ENCODE measurements at places on chromosomes 7 and 10.

- DNase-seq = no peak
Observed at GRCh38 chr7:141251957-141252356, 178.1 kb downstream of the TMEM178B start.

- no peak for DNase-seq
Observed at GRCh38 chr10:30893208-30893607, 138.5 kb downstream of the ZNF438 start.

- no peak for DNase-seq
Observed at GRCh38 chr7:3217166-3217565, 83.9 kb upstream of the SDK1 start.

- DNase-seq = no peak
Observed at GRCh38 chr10:70669732-70670317, 2.5 kb upstream of the ADAMTS14 start.

DNA sequence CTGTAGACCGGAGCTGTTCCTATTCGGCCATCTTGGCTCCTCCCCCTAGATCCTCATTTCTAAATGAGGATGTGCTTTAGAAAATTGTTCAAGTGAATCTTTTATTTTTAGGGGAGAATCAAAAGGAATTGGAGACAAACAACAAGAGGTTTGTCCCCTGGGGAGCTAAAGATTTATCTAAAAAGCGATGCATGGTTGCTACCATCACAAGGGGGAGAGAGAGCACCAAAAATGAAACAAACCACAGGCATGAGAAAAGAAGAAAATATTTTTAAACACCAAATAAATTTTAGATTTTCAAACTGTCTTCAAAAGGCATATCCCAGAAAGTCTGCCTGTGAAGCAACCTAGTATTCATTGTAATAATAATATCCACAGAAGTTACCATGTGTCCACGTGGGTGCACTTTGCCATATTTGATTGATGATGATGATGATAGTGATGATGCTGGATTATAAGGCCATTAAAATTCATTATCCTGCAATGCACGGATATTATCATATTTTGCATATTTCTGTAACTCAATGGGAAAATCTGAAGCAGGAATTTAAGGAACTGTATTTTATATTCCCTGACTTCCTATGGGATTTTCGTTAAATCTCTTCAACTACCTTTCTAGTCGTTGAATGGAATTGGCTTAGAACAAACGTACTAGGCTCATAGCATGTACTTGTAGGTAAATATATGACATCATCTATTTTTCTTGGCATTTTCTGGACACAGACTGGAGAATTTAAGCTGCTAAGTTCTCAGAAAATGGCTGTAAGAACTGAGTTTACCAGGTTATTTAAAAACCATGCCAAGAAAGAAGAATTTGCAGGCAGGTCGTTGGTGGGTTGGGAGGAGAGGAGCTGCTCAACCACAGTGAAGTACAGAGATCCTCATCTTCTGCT lies 171.6 kb downstream of the WDR37 start:
- peak; percentile 25 for DNase-seq

- DNase-seq = no peak
Observed at GRCh38 chr7:102869195-102869594, 43.6 kb upstream of the LRRC17 start.

DNA sequence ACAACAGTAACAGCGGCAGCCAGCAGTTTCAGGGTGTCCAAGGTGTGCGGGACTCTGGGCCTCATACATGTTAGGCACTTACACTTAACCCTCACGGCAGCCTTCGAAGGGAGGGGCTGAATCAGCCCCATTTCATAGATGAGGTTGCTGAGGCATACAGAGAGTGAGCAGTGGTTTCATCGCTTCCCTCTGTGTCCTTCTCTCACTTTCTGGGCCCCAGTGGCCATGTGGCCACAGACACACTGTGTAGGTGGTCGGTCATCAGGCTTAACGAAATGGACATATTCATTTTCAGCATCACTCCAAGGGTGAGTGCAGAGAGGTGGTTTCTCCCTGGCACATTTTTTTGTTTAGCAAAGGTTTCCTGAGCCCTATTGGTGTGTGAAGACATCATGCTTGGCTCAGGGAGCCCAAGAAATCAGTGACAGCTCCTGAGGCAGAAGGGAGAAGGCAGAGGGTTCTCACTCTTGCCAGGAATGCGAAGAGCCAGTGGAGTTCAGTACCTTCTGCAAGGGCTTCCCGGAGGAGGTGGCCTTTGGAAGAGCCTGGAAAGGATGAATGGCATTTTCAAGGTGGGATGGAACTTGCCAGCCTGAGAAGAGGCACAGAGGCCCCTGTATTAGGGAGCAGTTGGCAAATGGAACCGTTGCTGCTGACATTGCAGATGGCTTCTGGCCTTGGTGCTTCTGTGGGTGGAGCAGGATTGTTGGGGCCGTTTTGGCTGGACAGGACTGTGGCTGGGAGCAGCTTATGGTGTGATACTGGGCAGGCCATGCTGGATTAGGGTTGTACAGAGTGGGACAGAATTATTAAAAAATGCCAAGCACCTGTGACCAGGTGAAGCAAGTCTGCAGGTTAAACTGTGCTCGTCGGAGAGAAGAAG lies 61.7 kb upstream of the PPIF start:
- no peak for DNase-seq

DNA sequence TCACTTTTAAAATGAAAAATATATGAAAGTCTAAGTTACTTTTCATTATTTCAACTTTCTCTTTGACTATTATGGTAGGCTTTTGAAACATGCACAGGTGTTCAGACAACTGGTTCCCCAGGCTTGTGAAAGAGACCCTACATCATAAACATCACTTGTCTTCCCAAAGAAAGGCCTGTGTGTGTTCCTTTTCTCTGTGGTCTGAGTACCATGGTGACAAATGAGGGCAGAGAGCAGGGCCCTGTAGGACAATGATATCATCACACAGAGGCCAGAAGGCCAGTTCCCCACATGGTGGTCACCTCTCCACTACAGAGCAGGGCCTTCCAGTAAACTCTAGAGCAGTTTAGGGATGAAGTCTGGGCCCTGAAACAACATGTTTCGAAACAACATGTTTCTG lies 288.8 kb downstream of the USP6NL start:
- no peak for DNase-seq

- peak; percentile 4 for DNase-seq
Observed at GRCh38 chr7:72925546-72926120, 738 bp downstream of the POM121 start.

DNA sequence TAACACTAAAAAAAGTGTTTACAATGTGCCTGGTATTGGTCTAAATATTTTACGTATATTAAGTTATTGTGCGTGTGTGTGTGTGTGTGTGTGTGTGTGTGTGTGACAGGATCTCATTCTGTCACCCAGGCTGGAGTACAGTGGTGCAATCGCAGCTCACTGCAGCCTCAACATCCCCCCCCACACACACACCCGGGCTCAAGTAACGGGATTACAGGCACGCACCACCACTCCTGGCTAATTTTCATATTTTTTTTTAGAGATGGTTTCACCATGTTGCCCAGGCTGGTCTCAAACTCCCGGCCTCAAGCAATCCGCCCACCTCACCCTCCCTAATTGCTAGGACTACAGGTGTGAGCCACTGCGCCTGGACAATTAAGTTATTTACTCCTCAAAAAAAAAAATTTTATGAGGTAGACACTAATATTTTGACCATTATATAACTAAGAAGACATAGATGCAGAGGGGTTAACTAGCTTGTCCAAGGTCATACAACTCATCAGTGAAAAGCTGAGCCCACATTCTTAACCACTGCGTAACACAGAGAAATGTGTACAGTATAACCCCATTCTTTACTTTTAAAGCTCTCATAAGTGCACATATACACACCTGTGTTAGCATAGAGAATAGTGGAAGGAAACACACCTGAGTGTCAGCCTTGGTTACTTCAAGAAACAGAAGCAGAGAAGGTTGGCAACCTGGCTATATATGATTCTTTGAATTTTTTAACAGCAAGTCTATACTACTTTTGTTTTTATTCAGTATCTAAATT lies 35.0 kb downstream of the DNAJC12 start:
- no peak for DNase-seq

GRCh38 chr10:77333610-77334340 lies 303.8 kb downstream of the KCNMA1 start:
- DNase-seq = no peak

GRCh38 chr10:10589540-10590303 lies 427.9 kb upstream of the CELF2 start:
- peak; percentile 44 for DNase-seq

DNA sequence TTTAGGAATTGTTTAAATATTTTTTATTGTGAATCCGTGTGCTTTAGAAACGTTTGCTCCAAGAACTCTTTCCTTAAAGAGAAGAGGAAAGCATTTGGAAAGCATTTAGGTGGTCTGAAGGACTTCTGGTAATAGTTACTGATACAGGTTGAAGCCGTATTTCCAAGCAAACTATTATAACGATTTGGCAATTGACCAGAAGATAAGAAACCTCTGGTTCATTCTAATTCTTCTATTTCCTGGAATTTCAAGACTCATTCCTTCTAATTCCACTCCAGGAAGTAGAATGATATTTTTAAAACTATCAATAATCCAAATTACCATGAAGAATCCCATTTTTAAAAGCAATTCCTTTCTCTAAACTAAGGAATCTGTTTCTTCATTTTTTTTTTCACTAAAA lies 158.9 kb upstream of the AGR3 start:
- DNase-seq = peak; percentile 19

DNA sequence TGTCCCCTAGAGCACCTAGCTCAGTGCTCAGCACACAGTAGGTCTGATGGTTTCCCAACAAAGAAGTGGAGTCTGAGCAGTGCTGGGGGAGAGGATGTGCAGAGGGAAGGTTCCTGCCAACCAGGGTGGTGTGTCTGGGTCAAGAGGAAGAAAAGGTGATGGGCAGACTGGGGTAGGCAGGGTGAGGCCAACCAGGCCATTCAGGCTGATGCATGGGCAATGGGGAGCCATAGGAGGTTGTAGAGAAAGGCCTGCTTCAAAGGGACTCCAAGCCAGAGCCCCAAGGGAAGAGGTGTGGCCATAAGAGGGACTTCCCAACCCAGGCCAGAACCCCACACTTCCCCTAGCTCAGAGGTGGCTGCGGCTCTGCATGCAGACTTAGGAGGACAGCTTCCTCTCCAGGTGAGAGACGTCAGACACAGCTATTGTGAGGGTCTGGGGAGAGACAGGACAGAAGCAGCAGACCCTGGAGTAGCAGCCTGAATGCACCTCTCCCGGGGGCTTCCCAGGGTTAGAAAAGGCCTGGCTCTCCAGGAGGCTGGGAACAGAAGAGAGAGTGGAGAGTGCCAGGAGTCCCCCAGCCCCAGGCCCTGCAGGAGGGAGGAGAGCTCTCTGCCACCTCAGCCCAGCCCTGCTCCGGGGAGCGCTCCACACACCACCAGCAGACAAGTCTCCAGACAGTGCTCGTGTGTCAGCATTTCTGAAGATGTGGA lies 87.4 kb upstream of the ZMIZ1 start:
- no peak for DNase-seq

- DNase-seq = no peak
Observed at GRCh38 chr7:43538404-43538771, 44.5 kb upstream of the STK17A start.

- peak; percentile 45 for DNase-seq
Observed at GRCh38 chr10:98644466-98644865, 197.7 kb upstream of the HPS1 start.

DNA sequence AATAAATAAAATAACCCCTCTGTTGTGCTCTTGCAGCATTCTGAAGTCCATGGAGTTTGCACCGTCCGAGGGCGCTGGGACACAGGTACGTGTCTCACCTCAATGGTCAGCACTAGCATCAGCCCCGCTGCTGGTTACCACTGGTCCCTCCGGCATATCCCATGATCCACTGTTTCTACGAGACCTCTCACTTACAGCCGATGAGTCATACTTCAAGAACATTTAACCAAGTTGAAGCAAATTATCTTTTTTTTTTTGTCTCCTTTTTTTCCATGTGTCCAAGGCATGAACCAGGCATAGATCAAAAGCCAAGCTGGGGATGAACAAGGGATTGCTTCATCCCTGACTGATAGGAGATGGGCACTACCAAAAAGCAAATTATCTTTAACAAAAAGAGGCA lies 92.9 kb upstream of the SH2B2 start:
- DNase-seq = no peak

GRCh38 chr10:36171556-36171952 lies 529.5 kb upstream of the FZD8 start:
- DNase-seq = no peak

GRCh38 chr7:106978425-106979420 lies 65.8 kb upstream of the PRKAR2B start:
- no peak for DNase-seq

DNA sequence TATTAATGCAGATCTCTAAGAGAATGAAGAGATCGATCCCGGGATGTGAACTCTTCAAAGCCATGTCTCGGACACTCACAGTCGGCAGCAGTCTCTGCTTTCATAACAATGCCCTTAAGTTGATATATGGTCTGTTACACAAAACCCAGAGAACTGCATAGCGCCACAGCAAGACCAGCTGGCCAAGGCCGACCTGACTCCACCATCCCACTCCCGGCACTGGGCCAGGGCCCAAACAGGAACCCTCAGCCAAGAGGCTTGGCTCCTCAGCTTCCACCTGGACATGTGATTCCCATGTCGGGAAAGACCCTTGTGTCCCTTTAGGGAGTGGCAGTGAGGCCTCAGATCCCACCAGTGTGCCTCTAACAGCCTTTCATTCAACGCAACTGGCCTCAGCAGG lies 106.6 kb upstream of the RNF32 start:
- no peak for DNase-seq

DNA sequence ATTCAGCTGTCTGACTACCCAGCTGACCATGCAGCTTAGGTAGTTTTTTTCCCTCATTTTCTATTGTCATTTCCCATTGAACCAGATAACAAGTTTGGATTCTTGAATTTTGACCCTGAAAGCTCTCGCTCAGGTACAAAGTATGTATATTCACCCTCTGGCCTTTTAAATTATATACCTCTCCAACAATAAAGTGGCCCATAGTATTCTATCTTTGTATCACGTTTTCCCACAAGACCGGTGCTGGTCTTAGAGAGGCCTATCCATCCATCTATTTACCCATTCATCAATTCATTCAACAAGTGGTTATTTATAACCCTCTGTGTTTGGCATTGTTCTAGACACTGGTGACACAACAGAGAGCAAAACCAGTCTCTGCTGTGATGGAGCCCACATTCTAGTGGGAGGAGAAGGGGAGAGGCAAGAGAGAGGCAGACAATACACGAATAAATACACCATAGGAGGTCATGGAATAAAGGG lies 35.2 kb upstream of the NPSR1 start:
- no peak for DNase-seq

- DNase-seq = no peak
Observed at GRCh38 chr10:22651276-22651980, 63.0 kb downstream of the PIP4K2A start.

GRCh38 chr10:11294831-11295450 lies 277.3 kb downstream of the CELF2 start:
- no peak for DNase-seq

Data from lung (tissue), 17 donors.